Activated B cell treated with CpG ODN at 0.5 μM for 24 hours (primary cell): ENCODE measurements at places on chromosomes 5 and 9.

- no peak for DNase-seq
These were observed 174.7 kb upstream of the PTGER4 start for GRCh38 chr5:40505031-40505430.

DNA sequence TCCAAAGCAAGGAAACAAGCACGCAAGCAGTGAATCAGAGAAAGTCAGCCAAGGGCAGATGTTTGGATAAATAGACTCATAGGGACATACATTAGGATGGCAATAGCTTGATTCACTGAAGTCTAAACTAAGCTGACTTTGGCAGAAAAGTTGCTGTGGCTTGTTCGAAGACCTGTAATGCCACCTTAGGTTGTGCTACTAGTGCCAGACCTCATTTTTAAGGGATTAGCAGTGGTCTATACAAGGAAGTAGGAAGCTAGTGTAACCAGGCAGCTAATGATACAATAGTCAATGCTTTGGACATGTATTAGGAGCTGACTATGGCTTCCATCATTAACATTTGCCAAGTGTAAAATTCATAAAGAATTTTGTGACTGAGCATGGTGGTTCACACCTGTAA, 63.1 kb downstream of the FCHO2 start:
- no peak for DNase-seq

GRCh38 chr5:129496421-129496820, 36.3 kb downstream of the ADAMTS19 start:
- no peak for DNase-seq

- DNase-seq = no peak
These were observed 17.1 kb upstream of the SLC6A3 start for GRCh38 chr5:1462358-1462757.

- DNase-seq = no peak
These were observed 285.1 kb upstream of the ADAMTS16 start for GRCh38 chr5:4855036-4855435.

- no peak for DNase-seq
These were observed 3.6 kb upstream of the BNIP1 start for GRCh38 chr5:173140769-173141168.

GRCh38 chr9:36872641-36873040, 161.4 kb downstream of the PAX5 start:
- no peak for DNase-seq

GRCh38 chr9:3497857-3498256, 27.9 kb downstream of the RFX3 start:
- no peak for DNase-seq

DNA sequence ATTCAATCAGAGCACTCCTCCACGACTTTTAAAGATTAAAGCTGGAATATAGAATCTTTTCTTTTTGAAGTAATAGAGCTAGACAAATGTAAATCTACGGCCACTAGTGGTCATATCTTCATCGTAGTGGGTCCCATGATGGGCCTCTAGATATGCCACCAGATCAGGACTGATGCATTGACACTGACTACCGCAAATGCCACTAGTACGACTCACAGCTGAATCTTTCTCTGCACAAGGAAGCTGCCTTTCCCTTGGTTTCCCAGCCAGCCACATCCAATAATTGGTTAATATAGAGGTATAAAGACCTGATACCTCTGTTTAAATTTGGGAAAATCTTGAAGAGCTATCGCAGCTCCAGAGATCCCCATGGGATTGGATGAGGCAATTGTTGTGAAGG, 37.8 kb upstream of the ADRB2 start:
- no peak for DNase-seq

DNA sequence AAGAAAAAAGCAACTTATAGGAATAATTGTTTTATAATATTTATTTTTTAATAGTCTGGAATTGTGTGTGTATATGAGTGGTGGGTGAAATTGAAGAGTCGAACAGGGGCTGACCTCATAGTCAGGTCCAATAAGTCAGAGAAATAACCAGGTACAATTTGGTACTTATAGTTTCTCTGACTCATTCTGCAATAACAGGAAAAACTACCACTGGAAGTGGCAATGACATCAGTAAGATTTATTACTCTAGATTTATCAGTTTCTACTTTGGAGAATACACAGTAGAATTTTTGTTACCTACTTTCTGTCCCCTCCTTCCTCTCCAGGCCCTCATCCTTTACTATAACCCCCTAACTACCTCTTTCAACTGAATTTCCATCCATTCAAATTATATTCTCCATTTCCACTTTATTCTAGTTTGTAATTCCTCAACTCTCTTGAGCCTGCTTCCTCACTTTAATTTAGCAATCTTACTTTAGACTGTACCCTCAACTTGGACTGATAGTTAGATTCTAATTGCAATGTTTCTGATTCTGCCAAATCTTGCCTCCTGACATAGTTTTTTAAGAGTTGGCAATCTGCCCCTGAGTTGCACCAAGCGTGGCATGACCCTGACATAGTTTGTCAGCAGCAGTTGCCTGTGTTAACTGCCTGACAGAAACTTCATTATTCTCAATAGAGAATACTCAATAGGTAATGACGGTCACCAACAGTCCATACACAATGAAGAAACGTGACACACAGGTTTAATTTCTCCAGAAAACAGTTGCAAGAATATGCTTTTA, 475.3 kb upstream of the RIOK2 start:
- no peak for DNase-seq

GRCh38 chr5:73433272-73433981, 15.2 kb downstream of the FOXD1 start:
- no peak for DNase-seq
